PC-3 (cell line): ENCODE measurements at places on chromosomes 2 and 18. TPM values are rescaled to one million over a fixed set of nuclear protein-coding genes. Genes with fewer than 3 reads are reported as not detected.

- H3K36me3 ChIP-seq = no peaks in the 10 kb centered on the region
- DNase-seq = peak; percentile 49
- 0 out of 2 replicates have a peak overlapping the region, but pooled peaks have one; percentile 13 for H3K27ac ChIP-seq
- peaks cover 38% of the 10 kb centered on the region for H3K4me1 ChIP-seq
- no peak overlapping the region for H3K4me3 ChIP-seq
Measured at GRCh38 chr2:209471037-209471436, 47.2 kb downstream of the MAP2 start.

Gene IL36RN
- total RNA-seq = 0.36 TPM in 1 of 2 replicates, not detected in the other

DNA sequence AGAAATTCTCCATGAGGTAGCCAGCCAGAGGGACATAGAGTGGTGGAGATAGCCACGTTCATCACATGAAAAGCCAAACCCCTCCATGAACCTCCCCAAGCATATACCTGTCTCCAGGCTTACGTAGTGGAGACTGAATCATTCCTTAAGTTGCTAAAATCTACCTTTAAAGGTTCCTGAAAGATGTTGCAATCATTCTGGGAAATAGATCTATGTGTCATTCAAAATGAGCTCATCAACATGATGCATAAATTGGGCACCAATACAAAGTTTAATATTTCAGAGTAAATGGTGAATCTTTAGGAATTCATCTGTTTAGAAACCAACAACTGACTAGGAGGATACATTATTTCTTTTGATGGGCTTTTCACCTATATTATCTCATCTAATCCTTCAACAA is 362.6 kb upstream of the ID2 start:
- H3K36me3 ChIP-seq = no peaks in the 10 kb centered on the region
- H3K4me3 ChIP-seq = no peak overlapping the region
- peak overlapping the region; percentile 22 for H3K27ac ChIP-seq
- DNase-seq = peak; percentile 85
- H3K4me1 ChIP-seq = peaks cover 11% of the 10 kb centered on the region

Gene ERBB4
- total RNA-seq = under 0.01 TPM in 1 of 2 replicates, not detected in the other

DNA sequence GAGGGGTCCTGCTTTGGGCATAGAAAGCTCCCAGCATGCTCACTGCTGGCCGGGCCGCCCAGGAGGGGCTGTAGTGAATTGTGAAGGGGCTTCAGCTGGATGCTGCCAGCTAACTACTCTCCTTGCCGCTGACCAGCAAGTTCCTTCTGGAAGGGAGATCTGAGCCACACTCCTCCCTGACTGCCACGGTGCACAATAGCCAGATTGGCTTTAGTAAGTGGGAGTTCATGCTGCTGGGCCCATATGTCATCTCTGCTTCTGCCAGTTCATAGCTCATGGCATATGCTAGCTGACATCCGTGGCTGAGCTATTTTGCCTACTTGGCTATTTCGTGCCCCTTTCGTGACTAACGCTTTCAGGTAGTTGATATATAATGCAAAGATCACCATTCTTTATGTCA is 51.6 kb upstream of the ROCK2 start:
- no peak for DNase-seq
- H3K27me3 ChIP-seq = no peaks in the 10 kb centered on the region
- no peaks in the 10 kb centered on the region for H3K4me1 ChIP-seq
- H3K4me3 ChIP-seq = no peak overlapping the region
- no peaks in the 10 kb centered on the region for H3K36me3 ChIP-seq
- H3K27ac ChIP-seq = no peak overlapping the region

Gene KIF1A
- 0.40 TPM in 1 of 2 replicates, not detected in the other for total RNA-seq

Gene CCDC141
- total RNA-seq = 0.40 and 1.1 TPM in 2 replicates

DNA sequence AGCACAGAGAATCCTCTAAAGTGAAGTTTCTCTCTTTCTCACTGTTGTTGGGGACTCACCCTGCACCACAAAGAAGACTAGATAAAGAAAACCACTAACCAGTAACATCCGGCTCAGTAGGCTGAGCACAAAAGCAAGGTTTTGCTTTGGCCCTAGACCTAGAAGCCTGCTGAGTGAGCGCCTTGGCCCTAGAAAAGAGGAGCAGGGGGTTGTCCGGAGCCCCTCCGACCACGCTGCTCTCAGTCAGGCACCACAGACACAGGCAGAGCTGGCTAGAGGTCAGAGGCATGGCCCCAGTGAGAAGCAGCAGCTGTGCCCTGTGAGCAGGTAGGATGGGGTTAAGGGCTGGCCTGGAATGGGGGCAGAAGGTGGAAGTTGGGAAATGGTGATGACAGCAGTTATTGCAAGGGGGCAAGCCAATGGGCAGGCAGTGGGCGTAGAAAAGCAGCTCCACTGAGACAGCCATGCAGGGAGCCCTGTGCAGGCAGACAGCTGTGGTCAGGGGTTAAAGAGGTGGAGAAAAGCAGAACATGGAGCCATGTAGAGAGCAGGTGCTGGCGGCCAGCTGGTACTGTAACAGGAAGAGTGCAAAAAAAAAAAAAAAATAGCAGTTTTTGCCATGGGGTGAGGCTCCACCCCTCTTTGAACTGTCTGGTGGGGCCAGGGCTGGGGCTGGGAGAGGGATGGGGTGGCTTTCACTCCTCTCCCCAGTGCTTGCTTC is 36.9 kb upstream of the SLC14A1 start:
- no peaks in the 10 kb centered on the region for H3K27me3 ChIP-seq
- H3K4me3 ChIP-seq = no peak overlapping the region
- no peak overlapping the region for H3K27ac ChIP-seq
- peaks cover 5% of the 10 kb centered on the region; the same call in 1 of the 2 replicates for H3K4me1 ChIP-seq
- no peak for DNase-seq
